Mucosa of descending colon (tissue), 3 donors: ENCODE measurements at places on chromosomes 7 and 10.

GRCh38 chr10:88181902-88182600 lies 318.6 kb downstream of the PTEN start:
- DNase-seq = no peak

- DNase-seq = no peak
Measured at GRCh38 chr7:45593877-45594276, 19.7 kb downstream of the ADCY1 start.

GRCh38 chr10:54613162-54613561 lies 187.9 kb downstream of the PCDH15 start:
- no peak for DNase-seq

DNA sequence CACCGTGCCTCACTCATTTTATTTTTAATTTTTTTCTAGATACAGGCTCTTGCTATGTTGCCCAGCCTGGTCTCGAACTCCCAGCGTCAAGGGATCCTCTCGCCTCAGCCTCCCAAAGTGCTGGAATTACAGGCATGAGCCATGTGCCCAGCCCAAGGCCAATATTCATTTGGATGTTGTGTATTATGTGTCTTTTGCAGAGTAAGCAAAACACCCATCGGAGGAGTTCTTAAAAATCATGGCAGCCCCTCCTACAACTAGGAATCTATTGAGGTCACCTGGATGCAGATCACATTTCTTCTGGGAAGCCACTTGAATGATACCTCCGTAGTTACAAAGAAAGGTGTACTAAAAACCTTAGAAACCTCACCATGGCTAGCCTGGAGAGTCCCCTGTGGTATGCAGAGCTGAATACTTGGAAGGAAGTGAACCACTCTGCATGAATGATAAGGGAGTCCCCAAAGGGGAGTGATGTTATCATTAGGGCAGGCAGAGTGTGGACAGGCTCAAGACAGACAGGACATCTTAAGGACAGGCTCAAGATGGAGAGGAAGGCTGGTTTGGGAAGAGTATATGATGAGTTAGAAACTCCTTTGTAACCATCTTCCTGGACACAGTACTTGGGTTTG lies 185.7 kb downstream of the TAX1BP1 start:
- DNase-seq = no peak
